ENCODE measurements at places on chromosomes 5 and 9. TPM values are rescaled to one million over a fixed set of nuclear protein-coding genes. Genes with fewer than 3 reads are reported as not detected.

- DNase-seq = no peak
Measured at GRCh38 chr9:642014-642413, 199.5 kb upstream of the DMRT1 start.

CFAP90 gene
- total RNA-seq = not detected

ELOVL7 gene
- total RNA-seq = 0.47 TPM

DNA sequence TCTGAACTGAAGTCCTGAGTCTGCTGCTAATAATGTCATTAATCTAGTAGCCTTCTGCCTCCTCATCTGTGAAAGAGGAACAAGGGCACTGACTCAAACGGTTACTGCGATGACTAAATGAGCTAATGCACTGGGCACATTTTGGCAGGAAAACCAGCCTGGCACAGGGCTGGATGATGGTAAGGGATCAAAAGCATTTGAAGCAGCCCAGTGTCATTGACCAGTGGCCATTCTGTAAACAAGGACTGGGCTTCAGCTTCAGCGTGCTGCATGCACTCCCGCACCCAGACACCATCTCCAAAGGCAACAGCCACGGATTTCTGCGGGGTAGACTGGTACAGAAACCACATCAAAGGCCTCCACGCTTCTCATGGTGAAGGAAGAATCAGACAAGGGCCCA, 8.0 kb downstream of the GCNT4 start:
- DNase-seq = no peak

- no peak for DNase-seq
Measured at GRCh38 chr9:441126-441525, 226.5 kb downstream of the DOCK8 start.

DNA sequence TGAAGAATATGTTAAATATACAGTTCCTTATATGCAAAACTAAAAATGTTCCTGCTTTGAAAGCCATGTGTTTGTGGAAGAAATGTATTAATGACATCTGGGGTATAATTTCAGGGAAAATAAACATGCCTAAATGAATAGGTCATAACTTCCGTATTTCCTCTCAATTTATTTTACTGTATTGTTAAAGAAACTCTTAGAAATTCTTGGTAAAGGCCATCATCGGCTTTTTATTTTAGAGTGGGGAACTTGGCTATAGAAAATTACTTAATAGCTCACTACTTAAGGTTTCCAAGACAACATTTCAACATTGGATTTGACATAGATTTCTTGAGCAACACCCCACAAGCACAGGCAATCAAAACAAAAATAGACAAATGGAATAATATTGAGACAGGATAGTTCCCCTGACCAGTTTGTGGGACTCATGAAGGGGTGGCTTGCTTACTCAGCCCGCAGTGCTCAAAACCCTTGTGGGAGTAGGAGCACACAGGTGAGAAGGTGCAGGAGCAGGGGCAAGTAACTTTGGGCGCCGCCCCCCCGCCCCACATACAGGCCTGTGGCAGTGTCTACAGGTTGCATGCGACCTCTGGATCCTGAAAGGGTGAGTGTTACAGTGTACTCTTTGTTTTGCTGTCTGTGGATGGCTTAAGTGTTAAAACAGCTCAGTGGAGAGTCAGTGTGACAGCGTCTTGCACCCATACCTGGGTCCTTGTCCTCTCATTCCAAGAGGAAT, 891.4 kb upstream of the C9orf72 start:
- DNase-seq = no peak

- no peak for DNase-seq
Measured at GRCh38 chr5:29193972-29194371, 1999.5 kb upstream of the CDH6 start.

DNA sequence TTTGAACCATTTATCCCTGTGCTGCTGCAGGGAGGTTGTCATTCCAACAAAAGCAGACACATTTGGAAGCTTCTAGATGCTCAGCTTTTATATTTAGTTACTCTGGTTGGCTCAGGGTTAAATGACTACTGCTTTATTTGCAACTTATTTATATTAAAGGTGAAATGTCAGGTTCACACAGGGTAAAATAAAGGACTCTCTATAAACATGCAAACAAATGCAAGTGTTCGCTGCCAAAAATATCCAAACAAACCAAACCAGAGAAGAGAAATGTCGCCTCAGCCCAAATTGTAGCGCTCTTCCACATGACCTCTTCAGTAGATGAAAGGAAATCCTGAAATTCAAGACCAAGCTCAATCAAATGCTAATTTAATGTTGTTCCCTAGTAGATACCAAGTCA, 57.0 kb upstream of the LIFR start:
- no peak for DNase-seq

CYLC2 gene
- not detected for total RNA-seq

DNA sequence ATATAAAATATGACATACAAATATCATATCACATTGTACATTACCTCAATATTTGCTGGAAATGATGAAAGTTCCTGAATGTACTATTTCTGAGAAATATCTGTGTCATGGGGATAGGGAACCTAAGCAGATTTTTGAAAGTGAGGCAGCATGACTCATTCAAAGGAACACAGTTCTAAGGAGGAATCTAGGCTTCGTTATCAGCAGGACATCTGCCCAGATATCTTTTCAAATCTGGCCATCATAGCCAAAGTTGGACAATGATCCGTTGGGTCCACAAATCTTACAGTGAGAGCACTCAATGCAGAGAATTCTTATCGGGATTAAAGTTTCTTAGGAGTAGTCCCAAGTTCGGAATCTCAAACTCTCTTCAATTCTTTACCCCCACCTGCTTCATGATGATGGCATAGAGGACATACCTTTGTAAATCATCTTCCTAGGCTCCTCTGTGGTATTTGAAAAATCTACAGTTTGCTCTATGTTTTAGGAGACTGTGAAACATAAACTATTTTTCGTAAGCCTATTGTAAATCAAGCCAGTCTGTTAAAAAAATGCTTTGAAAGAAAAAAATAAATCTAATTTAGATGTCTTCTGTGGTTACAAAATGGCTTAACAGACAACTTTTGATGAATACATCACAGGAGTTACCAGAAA, 29.4 kb upstream of the ALDH1A1 start:
- DNase-seq = no peak

DNA sequence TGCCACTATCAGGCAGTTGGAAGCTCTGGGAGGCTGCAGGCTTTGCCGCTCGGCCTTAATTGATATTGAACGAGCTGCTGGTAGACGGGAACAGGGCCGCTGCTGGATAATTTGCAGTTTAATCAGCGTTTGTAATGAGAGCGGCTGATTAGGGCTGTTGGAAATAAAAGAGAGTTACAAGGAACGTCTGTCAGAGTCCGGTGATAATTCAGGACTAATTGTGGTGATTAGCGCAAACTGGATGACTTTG, 68.2 kb upstream of the TBCA start:
- no peak for DNase-seq

- DNase-seq = no peak
Measured at GRCh38 chr5:59709846-59710245, 183.7 kb downstream of the PDE4D start.
